Activated naive CD8-positive, alpha-beta T cell treated with anti-CD3 and anti-CD28 coated beads for 36 hours (primary cell): ENCODE measurements at places on chromosomes 1 and 21. TPM values are rescaled to one million over a fixed set of nuclear protein-coding genes. Genes with fewer than 3 reads are reported as not detected.
A peak's percentile ranks its signal among the peaks of the same experiment; 100 is the strongest.

The SNX7 gene
- not detected for total RNA-seq

The MAP3K21 gene
- total RNA-seq, result 1.6 TPM

The JTB gene
- 204 TPM for total RNA-seq

The CDCA8 gene
- 61.9 TPM for total RNA-seq

- no peaks in the 10 kb centered on the region for H3K27me3 ChIP-seq
- H3K4me3 ChIP-seq, result no peak overlapping the region
- H3K4me1 ChIP-seq, result no peaks in the 10 kb centered on the region
- H3K36me3 ChIP-seq, result no peaks in the 10 kb centered on the region
- no peak overlapping the region for H3K27ac ChIP-seq
These were observed 191.8 kb downstream of the LYPLAL1 start for GRCh38 chr1:219365451-219365850.

- no peak overlapping the region for H3K27ac ChIP-seq
- DNase-seq, result peak; percentile 61
- no peaks in the 10 kb centered on the region for H3K27me3 ChIP-seq
These were observed 9.2 kb upstream of the KCNQ4 start for GRCh38 chr1:40774266-40774998.

DNA sequence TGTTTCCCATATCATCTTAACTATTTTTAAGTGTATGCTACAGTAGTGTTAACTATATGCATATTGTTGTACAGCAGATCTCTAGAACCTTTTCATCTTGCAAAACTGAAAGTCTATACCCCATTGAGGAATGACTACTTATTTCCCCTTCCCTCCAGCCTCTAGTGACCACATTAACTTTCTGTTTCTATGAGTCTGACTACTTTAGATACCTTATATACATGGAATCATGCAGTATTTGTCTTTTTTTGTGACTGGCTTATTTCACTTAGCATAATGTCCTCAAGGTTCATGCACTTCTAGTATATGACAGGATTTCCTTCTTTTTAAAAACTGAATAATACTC lies 96.5 kb upstream of the BTG3 start:
- peaks cover 18% of the 10 kb centered on the region for H3K4me1 ChIP-seq
- peak overlapping the region; percentile 26 for H3K27ac ChIP-seq
- H3K27me3 ChIP-seq, result no peaks in the 10 kb centered on the region
- H3K4me3 ChIP-seq, result no peak overlapping the region

GRCh38 chr1:212652609-212653008 lies 44.0 kb downstream of the ATF3 start:
- H3K27me3 ChIP-seq, result peaks cover 6% of the 10 kb centered on the region
- no peaks in the 10 kb centered on the region for H3K36me3 ChIP-seq
- no peaks in the 10 kb centered on the region for H3K4me1 ChIP-seq
- DNase-seq, result no peak
- no peak overlapping the region for H3K27ac ChIP-seq
- no peak overlapping the region for H3K4me3 ChIP-seq

DNA sequence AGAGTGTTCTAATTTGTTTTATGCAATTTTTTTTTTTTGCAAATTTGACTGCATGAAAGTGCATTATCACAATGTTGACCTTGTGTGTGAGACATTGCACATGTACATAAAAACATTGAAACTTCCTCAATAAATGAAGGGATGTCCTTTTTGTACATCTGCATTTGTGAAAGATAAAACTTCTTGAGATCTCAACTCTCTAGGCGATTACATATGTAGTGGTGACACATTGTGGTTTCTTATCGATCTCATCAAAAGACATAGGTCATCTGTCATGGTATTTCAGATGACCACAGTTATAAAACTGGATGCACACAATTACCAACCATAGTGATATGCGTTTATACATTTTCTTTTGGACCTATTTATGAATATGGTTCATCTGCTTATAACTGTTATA lies 35.6 kb upstream of the C21orf91 start:
- DNase-seq, result no peak
- H3K4me3 ChIP-seq, result no peak overlapping the region
- no peak overlapping the region for H3K27ac ChIP-seq
- no peaks in the 10 kb centered on the region for H3K27me3 ChIP-seq
- no peaks in the 10 kb centered on the region for H3K4me1 ChIP-seq

DNA sequence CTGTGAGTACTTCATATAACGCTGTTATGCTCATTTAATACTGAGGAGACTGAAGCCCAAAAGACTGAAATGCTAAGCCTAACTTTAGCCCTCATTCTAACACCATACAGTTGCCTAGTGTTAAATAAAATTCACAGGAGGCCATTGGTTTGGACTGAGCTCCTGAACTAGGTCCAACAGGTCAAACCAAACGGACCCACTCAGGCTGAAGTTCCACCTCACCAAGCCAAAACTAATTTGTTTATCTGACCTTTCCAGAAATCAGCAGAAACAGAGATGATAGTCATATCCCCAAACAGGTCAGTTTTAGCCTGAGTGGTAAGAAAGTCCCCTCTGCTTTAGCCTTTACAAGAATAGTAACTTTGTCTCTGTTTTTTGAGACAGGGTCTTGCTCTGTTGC lies 311.3 kb upstream of the ZP4 start:
- no peak overlapping the region for H3K4me3 ChIP-seq
- no peaks in the 10 kb centered on the region for H3K4me1 ChIP-seq
- no peaks in the 10 kb centered on the region for H3K27me3 ChIP-seq
- no peaks in the 10 kb centered on the region for H3K36me3 ChIP-seq

- H3K27ac ChIP-seq, result no peak overlapping the region
- no peaks in the 10 kb centered on the region for H3K36me3 ChIP-seq
- peak overlapping the region; percentile 20 for H3K4me3 ChIP-seq
- DNase-seq, result peak; percentile 34
- peaks cover 2% of the 10 kb centered on the region for H3K4me1 ChIP-seq
- no peaks in the 10 kb centered on the region for H3K27me3 ChIP-seq
These were observed 4.6 kb upstream of the CLCA2 start for GRCh38 chr1:86419277-86419903.

DNA sequence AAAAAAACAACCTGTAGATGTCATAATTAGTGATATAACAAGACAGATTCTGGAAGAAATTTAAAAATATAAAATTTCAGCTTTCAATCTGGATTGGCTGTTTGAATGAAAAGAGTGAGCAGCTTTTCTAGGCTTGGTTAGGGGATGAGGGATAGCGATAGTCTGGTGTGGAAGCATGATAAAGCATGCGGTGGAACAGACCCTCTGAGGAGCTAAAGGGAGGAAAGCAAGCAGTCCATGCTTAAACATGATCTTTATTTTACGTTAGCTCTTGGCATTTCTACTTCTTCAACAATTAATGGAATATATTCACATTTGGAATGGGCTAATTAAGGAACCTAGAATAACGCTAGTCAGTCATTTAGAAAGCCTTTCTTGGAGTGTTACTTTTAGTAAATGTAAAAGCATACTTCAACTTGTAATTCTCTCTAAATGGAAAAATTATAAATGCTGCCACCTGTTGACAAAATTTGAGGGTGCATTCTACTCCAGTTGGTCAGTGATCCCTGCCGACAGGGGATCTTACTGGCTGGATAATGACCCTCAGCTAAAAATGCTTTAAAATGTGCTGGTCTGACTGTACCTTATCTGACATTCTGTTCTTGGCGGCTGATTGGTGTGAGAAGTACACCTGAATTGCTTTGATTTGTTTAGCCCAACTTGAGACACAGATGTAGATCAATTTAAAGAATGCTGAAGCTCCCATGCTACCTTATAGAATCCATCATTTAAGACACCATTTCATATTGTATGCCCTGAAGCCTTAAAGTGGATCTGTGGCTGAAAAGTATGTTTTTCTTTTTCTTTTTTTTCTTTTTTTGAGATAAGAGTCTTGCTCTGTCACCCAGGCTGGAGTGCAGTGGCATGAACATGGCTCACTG lies 61.2 kb downstream of the AK4 start:
- DNase-seq, result no peak
- H3K4me1 ChIP-seq, result peaks cover 19% of the 10 kb centered on the region
- peaks cover 10% of the 10 kb centered on the region for H3K36me3 ChIP-seq
- H3K4me3 ChIP-seq, result no peak overlapping the region
- peaks cover 9% of the 10 kb centered on the region for H3K27me3 ChIP-seq

DNA sequence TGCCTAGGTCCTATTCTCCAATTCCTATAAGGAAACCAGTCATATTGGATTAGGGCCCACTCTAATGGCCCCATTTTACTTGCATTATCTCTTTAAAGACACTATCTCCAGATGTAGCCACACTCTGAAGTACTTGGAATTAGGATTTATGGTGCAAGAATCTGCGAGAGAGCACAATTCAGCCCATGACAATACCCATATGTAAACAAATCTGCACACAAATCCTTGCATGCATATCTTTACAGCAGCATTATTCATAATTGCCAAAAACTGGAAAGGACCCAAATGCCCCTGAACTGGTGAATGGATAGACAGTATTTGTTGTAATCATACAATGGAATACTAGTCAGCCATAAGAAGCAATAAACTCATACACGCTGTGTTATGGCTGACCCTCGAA lies 229.8 kb upstream of the ADAMTS5 start:
- no peaks in the 10 kb centered on the region for H3K4me1 ChIP-seq
- no peaks in the 10 kb centered on the region for H3K36me3 ChIP-seq
- DNase-seq, result no peak
- H3K27me3 ChIP-seq, result no peaks in the 10 kb centered on the region
